Suprapubic skin (tissue), 4 donors: ENCODE measurements at places on chromosomes 11 and 22. TPM values are rescaled to one million over a fixed set of nuclear protein-coding genes. Genes with fewer than 3 reads are reported as not detected.

- no peak for DNase-seq
Measured at GRCh38 chr11:13762718-13763117, 94.2 kb downstream of the FAR1 start.

Gene GGA1
- 124 TPM for total RNA-seq

Gene APOL5
- total RNA-seq: not detected

Gene LIF
- 7.3 TPM for total RNA-seq

DNA sequence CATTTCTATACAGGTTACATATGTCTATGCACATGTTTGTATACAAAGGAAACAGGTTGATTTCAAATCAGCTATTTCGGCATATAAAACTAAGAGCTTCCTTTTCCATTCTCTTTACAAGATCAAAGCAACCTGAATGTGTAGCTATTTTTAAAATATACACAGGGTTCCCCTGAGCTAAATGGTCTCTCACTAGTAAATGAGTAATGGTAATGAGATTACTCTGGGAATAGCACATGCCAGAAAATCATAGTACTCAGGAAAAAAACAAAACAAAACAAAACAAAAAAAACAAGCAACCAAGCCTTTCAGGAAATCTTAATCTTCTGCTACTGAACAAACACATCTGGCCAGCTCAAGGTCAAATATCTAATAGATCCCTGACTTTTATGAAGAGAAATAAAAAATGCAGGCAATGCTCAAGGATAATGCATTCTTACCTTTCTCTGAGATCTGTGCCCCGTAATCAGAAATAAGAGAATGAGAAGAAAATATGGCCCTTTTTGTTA lies 156.6 kb upstream of the POU2AF2 start:
- DNase-seq: no peak

Gene TRIOBP
- total RNA-seq: 71.6 TPM

- no peak for DNase-seq
Measured at GRCh38 chr22:49159711-49160110, 668.0 kb downstream of the BRD1 start.
